ENCODE measurements at places on chromosomes 7 and 10.

DNA sequence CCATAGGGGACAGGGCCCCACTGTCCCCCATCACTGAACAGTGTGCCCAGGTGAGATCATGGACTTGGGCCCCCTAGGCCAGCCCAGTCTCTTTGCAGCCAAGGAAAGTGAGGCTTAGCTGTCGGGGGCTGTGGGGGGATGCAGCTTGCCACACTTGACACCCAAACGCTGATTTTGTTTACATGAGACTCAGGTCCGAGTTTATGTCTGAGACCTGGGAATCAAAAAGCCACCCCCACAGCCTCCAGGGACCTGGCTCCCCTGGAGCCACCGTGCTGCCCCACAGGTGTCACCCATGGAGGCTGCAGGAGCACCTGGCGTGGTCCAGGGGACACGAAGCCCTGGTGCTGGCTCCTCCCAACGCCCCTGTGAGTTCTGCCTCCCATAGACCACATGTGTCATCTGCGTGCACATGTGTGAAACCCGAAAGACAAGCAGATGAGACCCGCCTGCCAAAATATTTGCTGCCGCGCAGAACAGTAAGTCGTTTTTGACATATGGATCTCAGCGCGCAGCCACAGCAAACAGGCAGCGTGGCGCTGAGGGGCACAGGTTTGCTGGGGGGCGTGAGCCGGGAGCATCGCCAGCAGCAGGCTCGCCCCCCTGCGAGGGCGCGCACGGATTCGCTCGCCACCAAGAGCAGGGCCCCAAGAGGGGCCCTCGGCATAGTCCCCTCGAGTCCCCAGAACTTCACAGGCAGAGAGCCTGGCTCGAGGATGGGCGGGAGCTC lies 112.3 kb downstream of the LHPP start:
- no peak for DNase-seq

GRCh38 chr7:131604841-131605279 lies 48.4 kb upstream of the PODXL start:
- no peak for DNase-seq

GRCh38 chr10:62045765-62046521 lies 144.4 kb downstream of the ARID5B start:
- no peak for DNase-seq

GRCh38 chr7:19066170-19066569 lies 51.3 kb downstream of the TWIST1 start:
- DNase-seq: no peak

DNA sequence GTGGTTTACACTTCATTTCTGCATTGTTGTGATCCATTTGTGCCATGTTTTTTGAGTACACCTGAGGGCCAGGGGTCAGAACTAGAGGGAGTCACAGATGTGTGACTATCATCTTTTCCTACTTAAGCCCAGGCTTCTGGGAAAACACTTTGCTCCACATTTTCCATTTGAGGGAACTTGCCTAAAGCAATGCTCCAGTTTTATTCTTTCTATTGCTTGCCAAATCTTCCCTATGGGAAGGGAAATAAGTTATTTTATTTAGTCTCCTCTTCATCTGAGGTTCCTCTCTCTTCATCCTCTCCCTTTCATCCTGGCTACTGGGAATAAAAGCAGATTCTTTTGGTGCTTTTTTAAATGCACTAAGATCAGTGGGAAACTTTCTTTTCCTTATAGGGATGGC lies 179.9 kb upstream of the PRSS58 start:
- DNase-seq: no peak

- no peak for DNase-seq
Measured at GRCh38 chr7:123712619-123713018, 36.2 kb downstream of the WASL start.

- no peak for DNase-seq
Measured at GRCh38 chr10:63573068-63573697, 52.0 kb downstream of the REEP3 start.

DNA sequence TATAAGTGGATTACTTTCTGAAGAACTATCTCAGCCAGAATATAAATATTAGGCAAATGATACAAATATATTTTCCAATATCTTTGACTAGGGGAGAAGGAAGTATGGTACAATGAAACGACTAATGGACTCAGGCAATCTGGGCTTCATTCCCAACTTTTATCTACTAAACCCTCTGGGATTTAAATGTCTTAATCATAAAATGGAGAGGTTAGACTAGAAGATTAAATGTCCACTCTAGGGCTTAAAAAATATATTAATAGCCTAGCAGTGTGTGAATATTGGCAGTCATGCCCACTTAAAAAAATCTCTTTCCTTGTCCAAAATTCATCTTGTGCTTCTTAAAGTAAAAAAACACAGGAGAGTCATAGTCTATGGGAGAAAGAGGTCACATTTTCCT lies 98.3 kb downstream of the CTTNBP2 start:
- DNase-seq: no peak

DNA sequence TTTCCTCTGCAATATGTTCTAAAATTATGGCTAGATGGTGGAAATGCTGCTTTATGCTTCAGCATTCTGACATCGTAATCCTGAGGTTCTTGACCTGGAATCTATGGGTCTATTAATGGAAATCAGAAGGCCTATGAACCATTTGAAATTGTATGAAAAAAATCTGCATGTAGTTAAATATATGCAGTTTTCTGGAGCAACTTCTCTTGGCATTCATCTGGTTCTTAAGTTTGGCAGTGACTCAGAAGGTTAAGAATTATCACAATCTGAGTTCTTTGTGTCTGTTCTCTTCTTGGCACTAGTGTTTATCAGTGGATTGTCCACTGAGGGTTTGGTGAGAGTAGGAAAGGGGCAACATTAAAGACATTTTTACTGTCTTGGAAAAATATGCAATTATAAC lies 71.1 kb upstream of the FZD1 start:
- no peak for DNase-seq

- no peak for DNase-seq
Measured at GRCh38 chr7:52831321-52831720, 204.1 kb upstream of the POM121L12 start.

- no peak for DNase-seq
Measured at GRCh38 chr7:88312061-88312663, 5.5 kb upstream of the STEAP4 start.

- no peak for DNase-seq
Measured at GRCh38 chr10:58086144-58086762, 181.4 kb downstream of the IPMK start.

- DNase-seq: no peak
Measured at GRCh38 chr10:19819419-19820033, 3.3 kb downstream of the PLXDC2 start.

DNA sequence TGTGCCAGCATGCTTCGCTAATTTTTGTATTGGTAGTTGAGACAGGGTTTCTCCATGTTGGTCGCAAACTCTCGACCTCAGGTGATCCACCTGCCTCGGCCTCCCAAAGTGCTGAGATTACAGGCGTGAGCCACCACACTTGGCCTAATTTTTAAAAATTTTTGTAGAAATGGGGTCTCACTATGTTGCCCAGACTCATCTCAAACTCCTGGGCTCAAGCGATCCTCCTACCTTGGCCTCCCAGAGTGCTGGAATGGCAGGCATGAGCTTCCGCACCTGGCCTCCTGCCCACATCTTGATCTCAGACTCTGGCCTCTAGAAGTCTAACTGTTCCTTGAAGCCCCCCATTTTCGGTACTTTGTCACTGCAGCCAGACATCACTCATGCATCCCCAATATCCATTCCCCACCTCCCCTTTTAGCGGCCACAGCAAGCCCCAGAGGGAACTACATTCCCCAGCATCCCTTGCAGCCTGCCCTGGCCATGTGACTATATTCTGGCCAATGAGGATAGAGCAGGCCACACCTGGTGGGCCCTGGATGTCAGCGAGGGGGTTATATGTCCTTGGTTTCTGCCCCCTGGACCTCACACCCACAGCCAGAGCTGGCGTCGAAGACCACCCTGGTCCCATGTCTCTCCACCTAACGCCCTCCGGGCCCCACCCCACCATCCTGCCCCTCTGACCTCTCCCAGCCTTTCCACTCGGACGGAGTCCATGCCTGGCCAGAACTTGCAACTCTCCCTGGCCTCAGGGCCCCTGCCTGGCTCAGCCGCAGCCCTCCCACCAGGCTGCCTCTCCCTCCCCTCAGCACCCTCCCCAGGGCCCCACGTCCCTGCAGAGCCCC lies 33.8 kb downstream of the MICALL2 start:
- peak; percentile 44 for DNase-seq

DNA sequence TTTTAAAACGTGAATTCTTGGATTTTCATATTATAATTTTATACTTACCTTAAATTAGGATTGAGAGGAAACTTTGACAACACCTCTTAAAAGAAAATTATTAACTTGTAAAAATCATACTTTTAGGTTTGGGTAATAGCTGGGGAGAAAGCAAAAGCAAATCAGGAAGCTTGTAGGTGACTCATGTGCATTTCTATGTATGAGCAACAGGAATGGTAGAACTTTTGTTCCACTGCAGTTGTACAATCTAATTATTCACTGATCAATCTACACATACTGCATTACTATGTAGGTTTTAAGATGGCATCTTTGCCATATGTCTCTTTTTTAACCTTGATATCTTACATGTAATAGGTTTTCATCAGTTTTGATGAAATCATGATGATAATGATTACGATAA lies 223.2 kb downstream of the PRKG1 start:
- DNase-seq: no peak

GRCh38 chr7:127513311-127513710 lies 72.1 kb downstream of the GCC1 start:
- no peak for DNase-seq

- DNase-seq: no peak
Measured at GRCh38 chr7:143013473-143013872, 13.5 kb downstream of the OR9A2 start.

GRCh38 chr10:80530816-80531215 lies 6.9 kb upstream of the SH2D4B start:
- DNase-seq: no peak

DNA sequence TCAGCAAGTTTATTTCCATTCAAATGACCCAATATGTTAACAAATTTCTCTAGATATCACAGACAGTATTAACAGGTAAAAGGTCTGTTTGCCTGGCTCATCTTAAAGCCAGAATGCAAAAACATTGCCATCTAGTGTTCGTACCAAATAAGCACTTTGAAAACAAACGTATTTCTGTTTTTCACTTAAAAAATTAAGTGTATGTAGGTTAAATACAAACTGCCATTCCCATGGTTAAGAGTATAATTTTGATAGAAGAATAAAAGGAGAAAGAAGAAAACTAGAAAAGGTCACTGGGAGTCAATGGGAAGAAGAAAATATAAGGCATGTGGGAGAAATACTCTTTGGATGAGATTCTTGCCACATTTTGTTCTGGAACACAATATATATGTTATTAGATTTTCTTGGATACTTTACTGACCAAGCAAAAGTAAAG lies 51.0 kb downstream of the ORC5 start:
- DNase-seq: peak; percentile 37

- DNase-seq: no peak
Measured at GRCh38 chr7:151378496-151379192, 31.2 kb downstream of the WDR86 start.

DNA sequence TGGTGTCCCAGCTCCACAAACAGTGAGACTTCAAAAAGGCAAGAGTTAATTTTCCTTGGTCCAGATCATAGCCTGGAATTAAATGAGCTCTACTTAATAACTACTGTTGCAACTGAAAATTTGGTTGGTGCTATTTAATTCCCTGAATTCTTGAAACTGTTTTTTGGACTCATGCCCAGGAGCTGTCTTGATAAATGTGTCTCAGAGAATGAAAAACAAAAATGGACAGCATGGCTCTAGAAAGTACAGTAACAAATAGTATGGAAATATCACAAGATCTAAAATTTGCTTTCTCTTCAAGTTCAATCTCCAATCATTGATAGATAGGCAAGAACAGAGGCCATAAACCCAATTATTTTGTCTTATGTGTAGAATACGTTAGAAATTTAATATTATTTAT lies 42.5 kb downstream of the CCDC71L start:
- DNase-seq: no peak

DNA sequence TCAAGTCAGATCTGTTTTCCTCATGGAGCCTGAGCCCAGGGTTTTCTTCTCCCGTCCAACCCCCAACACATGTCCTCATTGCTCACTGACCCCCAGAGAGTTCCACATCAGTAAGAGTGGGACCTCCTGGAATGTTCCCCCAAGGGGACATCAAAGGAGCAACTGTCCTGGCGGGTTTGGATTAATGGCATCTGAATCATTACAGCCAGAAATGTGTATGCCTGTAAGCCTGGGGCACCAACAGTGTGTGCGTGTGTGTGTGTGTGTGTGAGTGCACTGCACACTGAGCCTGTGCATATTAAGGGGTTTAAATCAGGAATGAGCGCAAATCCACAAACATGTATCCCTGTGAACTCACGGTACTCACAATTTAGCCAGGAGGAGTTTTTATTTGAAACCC lies 222.3 kb downstream of the PLXNA4 start:
- DNase-seq: no peak

DNA sequence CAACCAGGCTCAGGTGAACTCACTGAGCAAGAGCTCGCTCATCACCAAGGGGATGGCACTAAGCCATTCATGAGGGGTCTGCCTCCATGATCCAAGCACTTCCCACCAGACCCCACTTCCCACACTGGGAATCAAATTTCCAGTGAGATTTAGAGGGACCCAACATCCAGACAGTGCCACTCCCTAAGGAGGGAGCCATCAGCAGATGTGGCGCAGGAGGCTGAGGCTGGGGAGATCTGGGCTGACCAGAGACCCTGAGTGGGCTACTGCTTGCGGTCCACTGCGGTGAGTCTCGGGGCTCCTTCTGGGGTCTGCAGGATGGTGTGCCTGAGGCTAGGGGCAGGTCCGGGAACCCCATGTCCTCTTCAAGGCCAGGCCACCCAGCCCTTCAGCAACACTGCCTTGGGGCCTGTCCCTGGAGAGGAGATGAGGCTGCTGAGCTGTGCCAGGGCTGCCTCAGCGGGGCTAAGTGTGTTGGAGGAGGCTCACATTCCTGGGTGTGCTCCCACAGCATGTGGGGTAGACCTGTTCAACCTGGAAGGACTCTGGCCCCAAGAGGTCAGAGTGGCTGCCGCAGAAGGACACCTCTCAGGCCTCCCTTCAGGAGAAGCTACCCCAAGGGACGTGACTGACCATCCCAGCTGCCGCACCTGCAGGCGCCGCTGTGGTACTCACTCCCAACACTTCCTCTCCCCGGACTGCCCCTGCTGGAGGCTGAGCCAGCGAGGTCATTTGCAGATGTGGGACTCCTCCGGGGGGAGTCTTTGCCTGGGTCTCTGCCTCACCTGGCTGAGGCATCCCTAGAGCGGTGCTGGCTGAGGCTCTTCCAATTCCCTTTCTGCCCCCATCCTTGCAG lies 22.3 kb upstream of the PCBD1 start:
- DNase-seq: no peak

- DNase-seq: no peak
Measured at GRCh38 chr10:63115732-63116383, 17.3 kb upstream of the NRBF2 start.

DNA sequence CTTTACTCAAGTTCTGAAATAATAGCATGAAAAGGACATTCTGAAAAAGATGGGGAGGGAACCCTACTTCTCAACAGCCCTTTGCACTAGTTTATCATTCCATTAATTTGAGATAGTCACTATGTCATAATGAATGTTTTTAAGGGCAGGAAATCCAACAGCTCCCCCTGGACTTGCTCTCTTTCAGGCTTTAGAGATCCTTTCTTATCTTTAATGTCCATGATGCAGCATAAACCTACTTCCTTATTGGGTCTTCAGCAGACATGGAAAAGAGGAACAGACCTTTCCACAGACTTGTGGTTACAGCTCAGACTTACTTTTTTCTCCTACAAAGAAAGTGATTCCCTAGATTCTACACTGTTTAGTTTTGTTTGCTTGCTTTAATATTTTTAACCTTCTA lies 87.3 kb downstream of the IDE start:
- no peak for DNase-seq
